ENCODE measurements at places on chromosomes 6 and 20.

- DNase-seq: peak; percentile 75
These were observed 270.4 kb upstream of the PLCB4 start for GRCh38 chr20:8798505-8798904.

- DNase-seq: no peak
These were observed 163.3 kb upstream of the SNX9 start for GRCh38 chr6:157659536-157660271.

DNA sequence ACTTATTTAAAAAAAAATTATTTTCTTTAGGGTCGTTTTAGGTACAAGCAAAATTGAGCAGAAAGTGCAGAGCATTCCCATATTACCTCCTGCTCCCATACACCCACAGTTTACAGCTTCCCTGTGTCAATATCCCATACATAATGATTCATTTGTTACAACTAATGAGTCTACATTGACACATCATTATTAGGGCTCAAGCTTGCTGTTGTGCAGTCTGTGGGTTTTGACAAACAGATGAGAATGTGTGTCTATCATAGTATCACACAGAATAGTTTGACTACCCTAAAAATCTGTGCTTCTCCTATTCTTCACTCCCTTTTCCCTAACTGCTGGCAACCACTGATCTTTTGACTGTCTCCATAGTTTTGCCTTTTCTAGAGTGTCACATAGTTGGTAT is 9.4 kb downstream of the PSMF1 start:
- DNase-seq: no peak

GRCh38 chr6:119210596-119210995 is 132.1 kb upstream of the FAM184A start:
- no peak for DNase-seq

DNA sequence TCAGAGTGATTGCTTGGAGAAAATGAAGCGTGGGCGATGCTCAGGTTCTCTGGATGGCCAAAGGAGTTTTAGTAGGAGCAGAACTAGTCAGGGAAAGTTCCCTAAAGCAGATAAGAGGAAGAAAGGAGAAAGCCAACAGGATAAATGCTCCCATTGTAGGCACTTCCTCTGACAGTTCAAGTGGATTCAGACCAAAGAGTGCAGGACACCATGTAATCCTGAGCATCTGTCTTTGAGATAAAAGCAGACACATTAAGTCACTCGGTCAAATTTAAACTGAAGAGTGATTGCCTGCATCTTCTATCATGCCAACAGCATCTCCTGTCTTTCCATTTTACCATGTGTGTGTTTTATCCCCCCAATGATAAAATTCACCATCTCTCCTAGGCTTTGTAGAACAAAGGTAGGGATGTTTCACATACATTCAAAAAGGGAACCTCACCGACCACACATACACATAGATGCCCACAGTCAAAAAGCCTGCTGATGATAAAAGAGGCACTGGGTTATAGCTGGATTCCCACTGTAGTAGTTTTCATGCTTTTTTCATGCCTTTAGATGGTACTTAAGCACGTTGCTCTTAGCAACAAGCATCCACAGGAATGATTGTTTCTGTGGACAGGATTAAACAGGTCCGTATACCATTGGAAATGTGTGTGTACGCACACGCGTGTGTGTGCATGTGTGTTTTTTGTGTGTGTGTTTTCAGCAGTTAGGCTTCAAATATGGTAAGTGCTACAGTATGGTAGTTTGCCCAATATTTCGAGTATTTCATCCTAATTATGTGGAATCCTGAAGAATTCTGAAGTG is 7.0 kb downstream of the GRIK2 start:
- DNase-seq: no peak

GRCh38 chr6:147509891-147510290 is 1.4 kb downstream of the SAMD5 start:
- no peak for DNase-seq

DNA sequence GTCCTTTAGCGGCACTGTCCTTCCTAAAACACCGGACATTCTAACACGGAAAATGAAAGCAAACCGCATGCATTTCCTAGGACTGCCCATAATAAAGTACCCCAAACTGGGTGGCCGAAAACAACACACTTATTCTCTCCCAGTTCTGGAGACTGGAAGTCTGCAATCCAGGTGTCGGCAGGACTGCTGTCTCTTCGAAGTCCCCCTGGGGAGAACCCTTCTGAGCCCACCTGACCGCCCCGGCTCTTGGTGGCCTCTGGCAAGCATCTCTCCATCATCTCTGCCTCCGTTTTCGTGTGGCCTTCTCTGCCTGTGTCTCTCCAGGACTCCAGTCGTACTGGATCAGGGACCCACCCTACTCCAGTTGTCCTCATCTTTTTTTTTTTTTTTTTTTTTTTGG is 55.4 kb downstream of the SYNJ2 start:
- no peak for DNase-seq

- DNase-seq: peak; percentile 14
These were observed 3.7 kb downstream of the POU3F2 start for GRCh38 chr6:98838032-98838431.

DNA sequence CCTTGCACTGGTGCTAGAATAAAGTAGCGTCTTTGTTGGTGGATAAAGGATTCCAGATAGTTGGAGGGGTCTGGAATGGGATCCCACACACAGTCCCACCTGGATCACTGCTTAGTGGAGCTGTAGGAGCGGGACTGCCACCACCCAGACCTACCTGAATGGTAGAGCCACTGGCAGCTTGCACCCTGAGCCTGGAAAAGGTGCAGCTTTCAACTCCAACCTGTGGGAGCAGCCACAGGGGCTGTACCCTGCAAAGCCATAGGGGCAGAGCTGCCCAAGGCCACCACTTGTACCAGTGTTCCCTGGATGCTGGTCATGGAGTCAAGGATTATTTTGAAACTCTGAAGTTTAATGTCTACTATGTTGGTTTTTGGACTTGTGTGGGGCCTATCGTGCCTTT is 26.9 kb downstream of the VTA1 start:
- DNase-seq: no peak

DNA sequence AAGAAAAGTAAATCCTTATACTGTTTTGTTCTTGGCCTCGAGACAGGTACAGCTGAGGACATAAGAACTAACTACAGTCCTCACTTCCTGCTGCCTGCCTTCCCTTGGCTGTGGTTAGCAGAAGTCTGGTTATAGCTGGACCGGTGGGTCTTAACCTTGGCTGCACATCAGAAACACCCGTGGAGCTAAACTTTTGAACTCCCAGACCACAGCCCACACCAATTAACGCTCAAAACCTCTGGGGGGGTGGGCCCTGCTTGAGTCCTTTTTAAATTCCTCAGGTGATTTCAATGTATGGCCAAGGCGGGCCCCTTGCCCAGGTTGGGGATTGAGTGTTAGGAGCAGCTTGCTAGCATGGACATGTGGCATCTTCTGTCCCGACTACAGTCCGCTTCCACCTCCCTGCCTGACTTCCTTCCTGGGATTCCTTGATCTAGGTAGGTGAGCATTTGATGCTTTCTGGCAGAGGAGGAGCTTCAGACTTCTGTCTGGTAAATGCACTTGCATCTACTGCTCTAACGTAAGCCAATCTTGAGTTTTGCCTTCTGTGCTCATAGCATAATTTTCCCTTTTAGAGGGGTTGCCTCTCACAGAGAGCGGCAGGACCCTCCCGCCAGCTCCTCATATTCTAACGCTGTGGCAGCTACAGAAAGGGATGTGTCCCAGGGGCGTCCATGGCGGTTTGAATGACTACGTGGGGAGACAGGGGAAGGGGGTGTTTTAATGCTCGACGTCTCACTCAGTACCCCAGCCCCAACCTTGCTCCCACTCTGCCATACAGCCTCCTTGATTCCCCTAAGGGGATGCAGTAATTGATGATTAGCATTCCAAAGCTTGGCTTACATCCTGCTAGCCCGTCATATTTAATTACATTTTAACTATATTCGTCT is 390.1 kb downstream of the ZFAND3 start:
- DNase-seq: no peak

GRCh38 chr6:42210551-42210950 is 7.1 kb downstream of the MRPS10 start:
- DNase-seq: no peak

DNA sequence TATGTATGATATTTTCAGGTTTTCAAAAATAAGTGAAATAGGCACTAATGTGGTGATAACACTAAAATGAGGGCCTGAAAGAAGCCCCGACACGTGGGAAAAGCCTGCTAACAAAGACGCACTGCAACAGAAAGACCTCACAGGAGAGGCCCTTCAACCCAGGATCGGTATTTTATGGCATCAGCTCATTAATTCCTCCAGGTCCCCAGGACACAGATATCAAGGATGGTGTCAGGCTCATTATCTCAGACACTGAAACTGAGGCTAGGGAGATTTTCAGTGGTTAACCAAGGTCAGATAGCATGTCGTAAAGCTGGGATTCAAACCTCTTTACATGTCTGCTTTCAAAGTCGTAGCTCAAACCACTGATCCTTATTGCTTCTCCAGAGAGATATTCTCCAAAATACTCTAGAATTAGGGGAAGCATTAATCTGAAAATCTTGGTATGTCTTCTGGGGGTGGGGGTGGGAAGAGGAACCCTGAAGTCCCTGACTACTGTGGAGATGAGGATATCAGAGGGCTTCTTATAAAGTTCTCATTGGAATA is 64.1 kb downstream of the PPP1R3G start:
- no peak for DNase-seq

DNA sequence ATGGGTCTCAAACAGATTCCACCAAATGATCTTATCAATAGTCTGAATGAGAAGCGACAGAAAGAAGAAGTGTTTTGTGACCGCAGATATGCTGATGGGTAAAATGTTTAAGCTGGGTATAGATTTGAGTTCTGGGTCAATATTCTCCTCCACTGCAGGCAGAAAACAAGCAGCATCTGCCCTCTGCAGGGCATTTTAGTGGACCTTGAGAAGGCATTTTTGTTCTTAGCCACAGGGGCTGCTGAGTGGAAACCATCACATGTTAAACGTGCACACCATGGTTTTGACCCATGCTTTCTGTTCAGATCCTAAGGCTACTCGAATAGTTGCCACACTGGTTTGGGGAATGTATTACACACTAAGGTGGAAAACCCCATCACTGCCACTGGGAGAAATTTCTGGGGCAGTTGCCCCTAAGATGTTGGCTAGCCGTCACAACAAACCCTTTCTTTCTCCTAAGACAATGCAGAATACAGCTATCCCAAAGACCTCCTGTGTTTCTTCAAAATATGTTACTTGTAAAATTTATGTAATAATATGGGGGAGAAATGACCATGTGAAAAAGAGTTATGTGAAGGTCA is 5.5 kb downstream of the POU3F2 start:
- DNase-seq: peak; percentile 79
